Cerebellum (tissue), 4 donors: ENCODE measurements at places on chromosomes 5 and 9. TPM values are rescaled to one million over a fixed set of nuclear protein-coding genes. Genes with fewer than 3 reads are reported as not detected.

Gene MEGF10
- total RNA-seq = 72.2 TPM

Gene VLDLR
- 46.4 TPM for total RNA-seq

Gene BICD2
- total RNA-seq = 32.4 TPM

Gene C9
- total RNA-seq = not detected

Gene TPPP
- 12.2 TPM for total RNA-seq

Gene NPR3
- total RNA-seq = 3.6 TPM

Gene TIMD4
- 0.45 TPM for total RNA-seq

Gene BRIX1
- 25.2 TPM for total RNA-seq

Gene CDKN2B
- 0.09 TPM for total RNA-seq

Gene GPR150
- total RNA-seq = not detected

Gene ELP1
- 53.3 TPM for total RNA-seq
